ENCODE measurements at places on chromosomes 5 and 9. TPM values are rescaled to one million over a fixed set of nuclear protein-coding genes. Genes with fewer than 3 reads are reported as not detected.

- no peak for DNase-seq
These were observed 70.6 kb downstream of the RXRA start for GRCh38 chr9:134396825-134397224.

DNA sequence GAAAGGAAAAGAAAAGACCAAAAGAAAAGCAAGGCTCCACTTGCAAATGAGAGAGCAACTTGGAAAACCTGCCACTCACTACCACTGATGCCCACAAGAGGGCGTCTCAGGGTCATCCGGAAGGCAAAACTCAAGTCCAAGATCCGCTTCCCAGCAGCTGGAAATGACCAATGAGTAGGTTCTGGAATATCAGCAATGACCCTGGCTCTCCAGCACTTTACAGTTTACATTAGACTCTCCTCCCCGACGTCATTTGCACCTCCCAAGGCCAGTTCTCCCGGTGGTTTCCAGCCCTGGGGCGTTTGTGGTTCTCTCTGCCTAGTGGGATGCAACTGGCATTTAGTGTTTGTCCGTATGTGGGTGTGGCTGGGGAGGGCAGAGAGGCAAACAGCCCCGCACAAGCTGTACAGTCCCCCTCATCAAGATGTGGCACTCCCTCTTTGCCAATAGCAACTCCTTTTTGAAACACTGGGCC is 193.8 kb upstream of the ZNF618 start:
- peak; percentile 79 for DNase-seq

- no peak for DNase-seq
These were observed 922 bp downstream of the LMX1B start for GRCh38 chr9:126614455-126615244.

DNA sequence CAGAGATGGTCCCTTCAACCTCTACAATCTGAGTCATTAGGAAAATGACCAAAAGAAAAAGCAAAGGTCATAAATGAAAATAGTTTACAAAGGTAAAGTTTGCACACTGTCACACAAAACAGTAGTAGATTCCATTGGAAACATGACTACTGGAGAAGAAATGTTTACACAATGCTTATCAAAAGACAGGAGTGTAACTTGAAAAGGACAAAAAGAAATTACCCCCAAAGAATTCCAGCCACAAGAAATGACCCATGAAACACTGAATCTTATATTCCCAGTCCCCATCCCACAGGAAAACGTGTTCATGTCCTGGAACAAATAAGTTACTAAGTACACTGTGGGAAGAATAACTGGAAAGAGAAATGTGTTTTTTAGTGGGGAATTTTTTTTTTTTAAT is 385.1 kb downstream of the SEMA5A start:
- no peak for DNase-seq

DNA sequence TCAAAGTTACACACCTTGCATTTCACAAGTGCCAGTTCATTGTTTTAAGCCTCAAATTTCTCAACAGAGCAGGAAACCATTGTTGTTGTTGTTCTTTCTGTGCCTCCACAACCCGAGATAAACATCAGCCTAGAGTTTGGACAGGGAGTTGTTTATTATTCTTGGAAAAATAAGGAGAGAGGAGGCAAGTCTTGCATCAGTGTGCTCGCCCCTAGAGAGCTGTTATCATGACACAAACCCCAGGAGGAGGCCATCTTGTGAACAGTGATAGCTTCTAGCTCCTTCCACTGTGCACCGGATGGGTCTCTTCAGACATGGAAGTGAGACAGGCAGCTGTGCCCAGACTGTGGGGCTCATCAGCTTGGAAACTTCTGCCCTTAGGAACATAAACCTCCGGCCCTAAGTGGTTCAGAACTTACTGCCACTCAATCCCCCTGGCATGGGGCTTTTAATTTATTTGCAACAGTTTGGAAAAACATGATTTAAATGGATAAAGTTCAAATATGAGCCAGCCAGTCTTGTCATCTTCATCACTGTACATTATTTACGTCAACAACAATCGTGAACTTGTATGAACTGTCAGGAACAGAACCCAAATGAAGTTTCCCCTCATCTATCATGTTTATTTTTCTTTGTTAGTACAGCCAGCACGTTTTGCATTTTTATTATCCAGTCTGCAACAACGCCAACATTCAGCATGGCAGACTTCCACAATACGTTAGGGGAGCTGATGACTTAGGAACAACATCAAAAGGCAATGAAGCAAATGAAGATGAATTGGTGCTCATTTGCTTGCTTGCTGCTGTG is 181.7 kb upstream of the S1PR3 start:
- no peak for DNase-seq

GRCh38 chr5:103827976-103828375 is 265.4 kb upstream of the NUDT12 start:
- DNase-seq, result no peak

- no peak for DNase-seq
These were observed 105.0 kb upstream of the ALDH1B1 start for GRCh38 chr9:38287420-38287985.

DNA sequence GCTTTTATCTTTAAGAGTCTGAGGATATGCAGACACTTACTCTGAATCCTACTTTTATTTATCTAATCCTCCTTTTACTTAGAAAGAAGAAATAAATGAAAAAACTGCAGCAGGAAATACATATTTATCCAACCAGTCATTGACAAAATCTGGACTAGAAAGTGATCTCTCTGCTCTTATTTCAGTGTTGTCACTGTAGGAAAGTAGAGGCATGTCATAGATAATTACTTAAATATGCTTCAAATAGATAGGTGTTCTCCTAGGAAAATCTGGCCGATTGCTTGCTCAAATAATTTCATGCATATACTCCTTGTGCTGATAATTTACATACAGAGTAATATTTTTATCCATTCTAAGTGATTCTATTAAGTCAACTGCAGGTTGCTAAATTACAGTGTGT is 2001.9 kb upstream of the C9orf72 start:
- DNase-seq, result no peak

GRCh38 chr5:33206962-33207506 is 233.7 kb upstream of the TARS1 start:
- no peak for DNase-seq

- DNase-seq, result no peak
These were observed 131.6 kb upstream of the PTGER4 start for GRCh38 chr5:40547994-40548575.

DNA sequence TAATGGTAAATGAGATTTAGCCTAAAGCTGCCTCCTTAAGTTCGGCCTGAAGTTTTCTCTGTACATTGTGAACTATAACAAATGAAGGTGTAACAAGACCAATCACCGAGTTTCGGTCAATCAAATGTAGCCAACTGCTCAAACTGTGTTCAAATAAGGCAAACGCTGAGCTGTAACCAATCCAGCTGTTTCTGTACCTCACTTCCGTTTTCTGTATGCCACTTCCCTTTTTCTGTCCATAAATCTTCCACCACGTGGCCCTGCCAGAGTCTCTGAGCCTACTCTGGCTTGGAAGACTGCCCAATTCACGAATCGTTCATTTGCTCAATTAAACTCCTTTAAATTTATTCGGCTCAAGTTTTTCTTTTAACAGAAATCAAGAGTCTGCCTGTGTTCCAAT is 193.5 kb upstream of the KLF9 start:
- no peak for DNase-seq

GRCh38 chr9:97962136-97962535 is 21.0 kb upstream of the ANP32B start:
- DNase-seq, result no peak

- DNase-seq, result peak; percentile 76
These were observed 59.2 kb upstream of the TRAF1 start for GRCh38 chr9:120985819-120986222.

DNA sequence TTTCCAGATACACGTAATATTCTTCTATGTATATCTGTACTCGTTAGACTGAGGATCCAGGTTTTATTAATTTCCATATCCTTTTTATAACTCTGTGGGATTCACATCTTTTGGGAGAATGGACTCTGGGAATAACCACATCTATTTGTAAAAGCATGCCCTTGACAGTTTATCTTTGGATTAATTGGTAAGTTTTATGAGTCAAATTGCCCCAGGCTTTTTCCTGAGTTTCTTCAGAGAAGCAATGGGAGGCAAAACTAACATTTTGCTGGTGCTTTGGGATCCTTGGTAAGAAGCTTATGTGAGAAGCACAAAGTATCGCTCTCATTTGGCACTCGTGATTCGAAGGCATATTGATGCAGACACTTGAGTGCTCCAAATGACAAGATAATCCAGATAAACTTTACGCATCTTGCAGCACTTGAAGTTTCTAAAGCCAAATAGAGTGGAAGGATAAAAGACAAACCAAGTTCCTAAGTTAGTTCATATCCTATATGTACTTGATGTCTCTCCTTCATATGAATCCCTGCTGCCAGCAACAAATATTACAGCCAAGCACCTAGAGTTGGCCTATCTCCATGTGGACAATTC is 324.7 kb downstream of the TLE4 start:
- DNase-seq, result no peak

- peak; percentile 86 for DNase-seq
These were observed 88.1 kb downstream of the PCSK1 start for GRCh38 chr5:96344678-96345577.

GRCh38 chr9:134440636-134441226 is 114.5 kb downstream of the RXRA start:
- no peak for DNase-seq

DNA sequence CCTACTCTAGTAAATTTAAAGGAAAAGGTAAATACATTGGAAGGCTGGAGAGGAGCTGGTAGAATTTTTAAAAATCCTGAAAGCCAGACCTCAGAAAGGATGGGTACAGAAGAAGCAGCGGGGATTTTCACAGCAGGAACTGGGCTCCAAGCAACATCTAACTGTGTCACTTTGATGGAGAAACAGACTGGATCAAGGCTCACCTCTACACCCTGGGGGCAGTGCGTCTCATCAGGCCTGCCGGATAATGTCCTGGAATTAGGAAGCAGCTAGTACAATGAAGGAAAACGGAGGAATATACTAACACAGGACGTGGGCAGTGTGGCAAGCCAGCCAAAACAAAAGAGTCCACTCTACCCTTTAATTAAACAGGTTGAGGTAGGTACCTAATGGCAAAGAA is 463.6 kb downstream of the TAF11L14 start:
- no peak for DNase-seq

DNA sequence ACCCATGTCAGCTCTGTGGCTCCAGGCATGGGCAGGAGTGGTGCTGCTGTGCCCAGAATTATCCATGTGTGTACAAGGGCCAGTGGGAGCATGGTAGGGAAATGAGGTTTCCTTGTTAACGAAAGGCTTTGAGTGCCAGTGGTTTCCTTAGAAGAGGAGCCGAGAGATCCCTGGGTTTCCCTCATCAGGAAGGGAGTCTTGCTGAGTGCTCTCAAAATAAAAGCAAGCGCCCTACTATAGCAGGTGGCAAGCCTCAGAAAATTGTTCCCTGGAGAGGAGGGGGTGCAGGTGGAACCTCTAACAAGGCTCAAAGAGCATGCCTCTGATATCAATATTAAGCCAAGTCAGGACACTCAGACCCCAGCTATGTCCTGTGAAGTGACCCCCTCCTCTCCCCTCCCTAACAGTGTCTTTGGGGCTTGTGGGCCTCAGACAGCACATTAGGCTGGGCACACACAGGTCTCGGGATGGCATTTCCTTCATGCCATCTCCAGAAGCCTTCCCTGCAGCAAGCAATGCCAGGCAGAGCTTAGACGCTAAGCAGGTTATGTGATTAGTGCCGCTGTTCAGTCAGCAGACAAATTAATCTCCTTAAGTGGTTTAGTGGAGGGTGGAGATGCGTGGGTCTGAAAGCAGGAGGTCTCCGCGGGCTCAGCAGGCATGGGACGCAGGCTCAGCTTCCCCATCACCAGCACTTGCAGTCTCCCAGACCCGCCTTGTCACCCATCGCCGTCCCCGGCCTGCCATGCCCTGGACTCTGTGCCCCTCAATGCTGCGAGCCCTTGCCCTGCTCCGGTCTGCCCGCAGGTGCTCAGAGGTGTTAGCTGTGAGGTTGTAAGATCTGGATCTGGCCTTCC is 60.0 kb upstream of the RARS1 start:
- DNase-seq, result no peak

DNA sequence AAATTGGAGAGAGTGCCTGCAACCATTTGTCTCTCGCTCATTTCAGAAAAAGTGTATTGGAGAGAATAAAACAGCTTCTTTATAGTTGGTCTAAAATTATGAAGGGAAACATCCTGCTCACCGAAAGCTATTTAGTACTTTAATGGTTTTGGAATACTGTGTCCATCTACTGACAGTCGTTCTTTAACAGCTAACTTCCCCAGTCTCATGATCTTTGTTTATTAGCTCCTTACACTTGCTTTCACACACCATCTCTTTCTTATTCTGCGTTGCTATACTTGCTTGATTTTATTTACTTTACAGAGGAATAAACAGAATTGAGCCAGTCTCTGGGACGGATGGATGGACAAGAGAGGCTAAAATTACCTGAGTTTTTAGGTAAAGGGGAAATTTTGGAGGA is 229.3 kb downstream of the CCDC171 start:
- DNase-seq, result no peak

DNA sequence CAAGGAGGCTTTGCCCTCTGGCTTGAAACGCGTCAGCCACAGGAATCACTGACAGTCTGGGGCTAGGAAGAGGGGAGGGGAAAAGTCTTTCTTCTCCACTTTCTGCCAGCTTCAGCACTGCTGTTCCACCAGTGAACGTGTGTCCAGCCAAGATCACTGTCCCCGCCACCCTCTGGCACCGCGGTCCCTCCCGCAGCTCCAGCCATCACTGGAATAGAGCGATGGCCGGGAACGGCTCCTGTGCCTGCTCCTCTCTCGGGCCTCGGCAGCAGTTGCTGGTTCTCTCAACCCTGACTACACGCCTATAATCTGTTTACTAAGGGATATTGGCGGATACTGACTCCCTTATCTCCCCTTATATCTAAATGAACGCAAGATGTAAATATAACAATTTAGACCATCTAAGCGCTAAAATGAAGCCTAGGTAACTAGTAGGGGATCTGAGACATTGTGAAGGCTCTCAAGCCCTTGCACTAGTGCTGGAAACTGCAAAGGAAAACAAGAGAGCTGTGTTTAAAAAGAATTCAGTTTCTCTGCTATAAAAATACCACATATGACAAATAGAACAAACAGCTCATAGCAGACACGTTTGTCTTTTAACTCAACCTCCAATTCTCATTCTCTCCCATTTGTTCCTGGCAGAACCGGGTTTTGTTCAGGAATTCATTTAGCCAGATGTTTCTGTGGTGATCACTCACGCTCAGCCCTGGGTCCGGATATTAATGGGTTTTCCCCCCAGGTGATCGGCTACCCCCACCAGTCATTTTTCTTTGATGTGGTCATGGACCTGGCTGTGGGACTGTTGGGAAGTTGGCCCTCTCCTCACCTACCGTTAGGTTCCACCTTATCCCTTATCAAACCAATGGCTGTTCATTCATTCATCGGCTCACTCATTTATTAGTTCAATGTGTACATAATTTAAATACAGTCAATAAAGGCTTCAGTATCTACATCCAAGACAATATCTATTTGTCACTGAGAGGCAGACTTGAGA is 149.8 kb downstream of the MED10 start:
- DNase-seq, result no peak

- DNase-seq, result peak; percentile 74
These were observed 583.4 kb downstream of the ACTL7B start for GRCh38 chr9:108272349-108272899.

PCDHGA6 gene
- 5.4 TPM for total RNA-seq

NCBP1 gene
- total RNA-seq, result 28.1 TPM

MARCHF11 gene
- total RNA-seq, result not detected

FBP2 gene
- not detected for total RNA-seq

DCTN4 gene
- total RNA-seq, result 47.1 TPM

RMRP gene
- total RNA-seq, result 20,944 TPM
